COR-L47 (cell line): ENCODE measurements at places on chromosomes 2 and 18.
A peak's percentile ranks its signal among the peaks of the same experiment; 100 is the strongest.

- DNase-seq, result peak; percentile 31
Observed at GRCh38 chr2:127415593-127416505, 2.4 kb upstream of the PROC start.

DNA sequence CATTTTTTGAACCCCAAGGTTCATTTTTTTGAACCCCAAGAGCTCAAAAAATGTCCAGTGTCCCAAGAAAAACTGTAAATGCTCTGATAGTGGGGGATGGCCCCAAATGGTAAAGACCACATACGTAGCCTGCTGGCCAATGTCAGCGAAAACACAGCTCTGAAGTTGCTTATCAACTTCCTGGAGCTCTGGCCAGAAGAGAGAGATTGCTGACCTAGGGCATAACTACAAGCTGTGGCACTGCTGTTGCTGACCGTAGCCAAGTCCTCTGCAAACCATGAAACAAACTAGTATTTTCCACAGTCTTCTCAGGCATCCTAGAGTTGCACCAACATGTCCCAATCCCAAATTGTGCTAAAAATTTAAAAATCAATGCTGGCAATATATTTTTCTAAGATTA, 50.9 kb downstream of the REEP1 start:
- DNase-seq, result no peak

DNA sequence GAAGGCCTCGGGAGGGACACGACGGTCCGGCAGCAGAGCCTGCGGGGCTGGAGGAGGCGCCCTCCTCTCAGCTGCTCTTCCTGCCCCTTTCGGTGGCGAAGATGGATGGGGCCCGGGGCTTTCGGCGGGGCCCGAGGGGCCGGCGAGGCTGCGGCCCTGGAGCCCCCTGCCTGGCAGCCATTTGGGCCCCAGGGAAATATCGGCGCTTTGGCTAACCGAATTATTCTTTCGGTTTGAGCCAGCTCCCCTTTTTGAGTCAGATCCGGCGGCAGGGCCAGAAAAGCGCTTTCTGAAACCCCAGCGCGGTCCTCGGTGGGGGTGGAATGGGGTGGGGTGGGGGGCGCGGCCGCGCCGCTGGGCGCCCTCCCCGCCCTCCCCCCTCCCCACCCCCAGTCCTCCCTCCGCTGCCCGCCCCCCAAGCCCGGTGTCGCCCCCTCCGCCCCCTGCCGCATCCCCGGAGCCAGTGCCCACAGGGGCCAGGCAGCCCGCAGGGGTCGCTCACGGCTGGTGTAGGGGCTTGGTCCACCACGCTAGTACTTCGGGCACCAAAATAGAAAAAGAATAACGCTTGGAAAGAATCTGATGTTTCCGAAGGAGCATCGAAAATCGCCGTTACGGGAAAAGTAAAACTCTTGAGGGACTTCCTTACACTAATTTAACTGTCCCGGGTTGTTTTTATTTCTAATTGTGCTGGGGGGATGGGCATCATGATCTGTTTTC, 9.1 kb upstream of the ARID5A start:
- DNase-seq, result no peak

DNA sequence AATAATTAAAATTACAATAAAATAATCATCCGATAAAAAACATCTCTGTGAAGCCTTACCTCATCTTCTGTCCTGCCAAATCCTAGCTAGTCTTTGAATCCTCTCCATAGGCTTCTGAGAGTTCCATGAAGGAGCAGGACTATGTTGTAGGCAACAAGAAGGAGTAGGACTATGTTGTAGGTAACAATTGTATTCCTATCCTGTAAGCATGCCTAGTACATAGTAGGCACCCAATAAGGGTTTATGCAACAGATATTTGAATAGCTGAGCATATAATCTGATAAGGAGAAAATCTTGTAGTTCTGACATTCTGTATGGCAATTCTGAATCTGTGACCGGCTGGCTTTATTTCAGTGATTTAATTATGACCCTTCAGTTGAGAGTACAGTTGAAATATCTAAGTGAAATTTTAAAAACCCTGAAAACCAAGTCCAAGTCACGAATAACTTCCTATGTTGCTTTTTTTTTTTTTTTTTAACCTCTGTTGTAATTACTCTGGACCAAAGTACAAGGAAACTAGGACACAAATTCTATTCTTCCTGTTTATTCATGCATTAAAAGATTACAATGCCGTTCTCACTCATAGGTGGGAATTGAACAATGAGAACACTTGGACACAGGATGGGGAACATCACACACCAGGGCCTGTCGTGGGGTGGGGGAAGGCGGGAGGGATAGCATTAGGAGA, 27.8 kb downstream of the VWA3B start:
- DNase-seq, result peak; percentile 22

- no peak for DNase-seq
Observed at GRCh38 chr18:13578400-13578799, 148.0 kb downstream of the FAM210A start.

DNA sequence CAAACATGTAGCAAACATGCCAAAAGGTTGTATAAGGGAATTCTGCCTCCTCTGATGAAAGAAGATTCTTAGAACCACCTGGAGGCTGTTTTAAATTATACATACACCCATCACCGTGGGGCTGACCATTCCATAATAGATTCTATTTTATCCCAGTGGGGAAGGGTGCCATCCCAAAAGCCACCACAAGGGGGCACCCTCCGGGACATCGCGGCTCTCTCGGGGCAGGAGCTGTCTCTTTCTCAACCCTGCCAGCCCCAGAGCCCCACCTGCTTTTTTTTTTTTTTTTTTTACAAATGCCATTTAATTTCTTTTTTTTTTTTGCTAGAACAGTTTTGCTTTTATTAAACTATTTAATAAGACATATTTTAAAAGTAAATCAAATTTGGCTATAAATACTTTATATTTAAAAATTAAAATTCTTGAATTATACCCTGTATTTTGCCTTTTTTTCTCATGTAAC, 8.6 kb upstream of the MTCL1 start:
- DNase-seq, result peak; percentile 62
